ENCODE measurements at places on chromosomes 13 and 19.
A peak's percentile ranks its signal among the peaks of the same experiment; 100 is the strongest.

GRCh38 chr13:48773531-48774275 lies 120.0 kb downstream of the CYSLTR2 start:
- DNase-seq: no peak

- DNase-seq: peak; percentile 94
Measured at GRCh38 chr13:33927315-33927714, 109.4 kb downstream of the RFC3 start.

DNA sequence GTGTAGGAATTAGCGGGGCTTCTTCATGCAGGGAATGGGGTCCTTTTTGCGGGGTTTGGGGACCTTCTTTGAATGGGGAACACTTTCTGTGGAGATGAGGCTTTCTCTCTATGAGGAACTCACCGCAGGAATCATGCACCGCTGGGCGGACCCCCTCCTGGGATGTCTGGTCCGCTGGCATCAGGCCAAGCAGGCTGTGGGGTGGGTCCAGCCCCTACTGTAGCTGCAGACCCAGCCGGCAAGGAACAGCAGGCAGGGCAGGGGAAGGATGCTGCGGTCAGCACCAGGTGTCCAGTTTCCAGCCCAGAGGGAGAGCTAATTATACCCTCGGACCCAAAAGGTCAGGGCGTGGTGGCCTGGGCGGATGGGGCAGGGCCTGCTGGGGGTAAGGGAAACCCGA lies 1.8 kb downstream of the MYBPC2 start:
- no peak for DNase-seq

DNA sequence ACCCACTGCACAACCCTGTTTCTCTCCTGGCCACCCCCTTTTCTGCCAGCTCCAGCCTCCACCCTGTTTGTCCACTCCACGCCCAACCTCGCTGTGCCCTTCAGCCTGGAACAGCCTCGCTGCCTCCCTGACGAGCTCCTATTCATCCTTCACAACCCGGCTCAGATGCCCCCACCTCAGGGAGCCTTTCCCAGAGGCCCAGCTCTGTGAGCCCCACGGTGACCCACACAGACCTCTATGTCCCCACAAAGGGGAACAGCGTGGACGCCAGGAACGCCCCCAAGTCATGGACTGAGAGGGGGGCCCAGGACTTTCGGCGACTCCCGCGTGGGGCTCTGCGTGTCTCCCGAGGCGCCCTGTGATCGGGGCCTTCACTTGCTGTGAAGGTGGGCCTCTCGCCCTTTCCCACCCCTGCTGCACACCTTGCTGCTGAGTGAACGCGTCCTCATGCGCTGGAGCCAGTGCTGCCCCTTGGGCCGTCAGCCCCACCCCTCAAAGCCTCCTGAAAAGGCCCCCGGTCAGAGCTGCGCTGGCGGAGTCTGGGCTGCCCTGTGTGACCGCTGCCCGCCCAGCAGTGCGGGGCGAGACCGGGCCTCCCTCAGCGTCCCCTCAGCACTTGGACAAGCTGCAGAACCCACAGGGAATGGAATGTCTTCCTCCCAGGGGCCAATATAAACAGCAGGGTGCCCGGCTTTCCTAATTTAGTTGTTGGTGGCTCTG lies 40.0 kb downstream of the ADPRHL1 start:
- DNase-seq: no peak

- no peak for DNase-seq
Measured at GRCh38 chr13:108433976-108434755, 164.6 kb downstream of the TNFSF13B start.

- DNase-seq: no peak
Measured at GRCh38 chr19:10826846-10827245, 9.2 kb downstream of the TMED1 start.

GRCh38 chr13:23654111-23655110 lies 84.2 kb downstream of the TNFRSF19 start:
- DNase-seq: no peak

- no peak for DNase-seq
Measured at GRCh38 chr13:112183532-112184090, 116.7 kb downstream of the SOX1 start.

DNA sequence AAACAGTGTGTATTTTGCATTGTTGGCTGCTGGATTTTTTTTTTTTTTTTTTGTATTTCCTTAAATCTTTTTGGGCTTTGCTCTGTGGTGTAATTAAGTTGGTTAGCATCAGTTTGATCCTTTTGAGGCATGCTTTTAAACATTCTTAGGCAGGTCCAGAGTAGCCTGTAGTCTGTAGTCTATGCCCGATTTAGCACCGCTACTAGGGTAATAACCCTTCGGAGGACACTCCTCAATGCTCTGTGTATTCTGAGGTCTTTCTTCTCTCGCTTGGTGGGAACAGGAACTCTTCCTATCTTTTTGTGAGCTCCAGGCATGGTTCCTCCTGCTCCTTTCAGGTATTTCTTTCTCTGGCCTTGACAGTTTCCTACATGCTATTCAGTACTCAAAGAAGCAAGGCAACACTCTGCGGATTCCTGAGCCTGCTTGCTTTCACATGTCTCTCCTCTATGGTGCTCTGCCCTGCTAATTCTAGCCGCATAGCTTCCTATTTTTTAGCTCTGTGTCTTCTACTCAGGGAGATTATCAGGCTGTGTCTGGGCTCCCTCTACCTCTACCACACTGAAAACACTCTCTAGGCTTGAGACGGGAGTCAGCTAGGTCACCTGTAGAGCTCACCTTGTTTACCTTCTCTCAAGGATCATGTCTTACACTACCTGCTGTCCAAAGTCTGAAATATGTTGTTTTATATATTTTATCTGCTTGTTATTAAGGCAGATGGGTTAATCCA lies 195.1 kb downstream of the NDFIP2 start:
- no peak for DNase-seq

GRCh38 chr13:38141792-38142191 lies 207.9 kb upstream of the UFM1 start:
- DNase-seq: peak; percentile 50

DNA sequence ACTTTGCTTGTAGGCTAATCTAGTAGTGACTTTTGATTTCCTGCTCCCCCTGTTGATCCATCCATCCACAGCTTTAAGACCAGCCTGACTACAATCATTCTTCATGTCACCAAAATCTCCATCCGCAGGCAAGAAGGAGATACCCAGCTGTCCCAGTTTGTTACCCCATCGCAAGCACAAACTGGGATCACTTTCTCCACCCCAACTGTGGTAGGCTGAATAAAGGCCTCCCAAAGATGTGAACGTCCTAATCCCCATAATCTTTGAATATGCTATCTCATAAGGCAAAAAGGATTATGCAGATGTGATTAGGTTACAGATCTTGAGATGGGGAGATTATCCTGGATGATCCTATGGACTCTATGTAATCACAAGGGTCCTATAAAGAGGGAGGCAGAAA lies 202.0 kb downstream of the ENOX1 start:
- no peak for DNase-seq

DNA sequence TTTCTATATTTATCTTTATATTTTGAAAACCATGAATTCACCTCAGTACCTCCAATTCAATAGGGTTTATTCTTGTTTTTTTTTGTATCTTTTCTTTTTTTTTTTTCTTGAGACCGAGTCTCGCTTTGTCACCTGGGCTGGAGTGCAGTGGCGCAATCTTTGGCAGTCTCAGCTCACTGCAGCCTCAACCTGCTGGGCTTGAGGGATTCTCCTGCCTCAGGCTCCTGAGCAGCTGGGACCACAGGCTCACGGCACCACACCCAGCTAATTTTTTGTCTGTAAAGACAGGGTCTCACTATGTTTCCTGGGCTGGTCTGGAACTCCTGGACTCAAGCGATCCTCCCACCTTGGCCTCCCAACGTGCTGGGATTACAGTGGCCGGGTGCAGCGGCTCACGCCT lies 23.1 kb upstream of the EVI5L start:
- DNase-seq: no peak

DNA sequence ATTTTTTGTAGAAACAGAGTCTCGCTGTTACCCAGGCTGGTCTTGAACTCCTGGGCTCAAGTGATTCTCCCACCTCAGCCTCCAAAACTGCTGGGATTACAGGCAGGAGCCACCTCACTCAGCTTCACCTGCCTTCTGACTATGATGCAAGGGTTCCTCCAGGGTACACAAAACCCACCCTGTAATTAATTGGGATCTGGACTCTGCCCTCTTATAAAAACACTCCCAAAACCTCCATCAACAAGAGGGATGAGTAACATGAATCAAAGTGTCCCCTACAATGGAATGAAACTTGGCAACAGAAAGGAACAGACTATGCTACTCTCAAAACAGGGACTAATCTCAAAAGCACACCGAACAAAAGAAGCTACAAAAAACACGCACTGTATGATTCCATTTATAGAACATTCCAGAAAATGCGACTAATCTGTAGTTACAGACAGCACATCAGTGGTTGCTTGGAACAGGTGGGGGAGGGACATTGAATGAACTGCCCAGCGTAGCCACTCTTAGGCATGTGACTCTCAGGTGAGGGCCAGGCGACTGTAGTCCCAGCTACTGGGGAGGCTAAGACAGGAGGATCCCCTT lies 3.2 kb upstream of the PRR36 start:
- DNase-seq: no peak

- no peak for DNase-seq
Measured at GRCh38 chr19:15555021-15555420, 46.7 kb downstream of the CYP4F22 start.

DNA sequence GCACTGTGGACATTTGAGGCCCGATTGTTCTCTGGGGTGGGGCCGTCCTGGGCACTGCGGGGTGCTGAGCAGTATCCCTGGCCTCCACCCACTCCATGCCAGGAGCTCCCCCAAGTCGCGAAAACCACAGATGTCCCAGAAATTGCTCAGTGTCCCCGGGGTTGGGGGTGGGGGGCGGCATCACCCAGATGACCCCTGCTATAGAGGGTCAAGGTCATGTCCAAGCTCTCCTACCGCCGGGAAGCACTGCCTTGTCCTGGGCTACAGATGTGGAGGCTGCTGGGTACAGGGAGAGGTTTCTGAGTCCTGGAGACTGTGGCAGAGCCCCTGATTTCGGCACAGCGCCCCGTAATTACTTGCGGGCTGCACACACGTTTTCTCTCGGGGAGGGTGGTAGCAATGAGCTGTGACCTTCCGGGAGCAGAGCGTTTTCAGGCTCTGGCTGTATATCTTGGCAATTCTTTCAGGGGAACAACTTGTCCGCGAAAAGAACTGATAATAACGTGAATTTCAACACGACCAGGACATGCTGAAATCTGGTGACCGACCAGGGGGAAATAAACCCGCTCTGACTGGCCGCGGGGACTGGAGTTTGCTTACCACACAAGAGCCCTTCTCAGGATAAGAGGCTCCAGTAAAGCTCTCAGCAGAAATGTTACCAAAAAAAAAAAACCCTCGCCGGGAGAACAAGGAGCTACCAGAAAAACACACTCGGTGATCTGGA lies 68.1 kb downstream of the GNG7 start:
- no peak for DNase-seq

DNA sequence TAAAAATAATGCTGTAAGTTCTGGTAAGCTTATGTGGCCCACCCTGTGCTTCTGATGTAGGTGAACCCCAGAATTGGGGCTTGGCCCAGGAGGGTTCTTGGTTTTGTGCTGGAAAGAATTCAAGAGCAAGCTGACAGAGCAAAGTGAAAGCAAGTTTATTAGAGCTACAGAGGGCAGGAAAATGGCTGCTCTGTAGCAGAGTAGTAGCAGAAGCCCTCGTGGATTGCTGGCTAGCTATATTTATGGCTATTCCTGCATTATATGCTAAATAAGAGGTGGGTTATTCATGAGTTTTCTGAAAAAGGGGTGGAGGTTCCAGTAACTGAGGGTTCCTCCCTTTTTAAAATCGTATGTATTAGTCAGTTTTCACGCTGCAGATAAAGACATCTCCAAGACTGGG lies 20.6 kb upstream of the ZNF599 start:
- DNase-seq: no peak

- DNase-seq: no peak
Measured at GRCh38 chr13:74647991-74648390, 513.8 kb upstream of the KLF12 start.

DNA sequence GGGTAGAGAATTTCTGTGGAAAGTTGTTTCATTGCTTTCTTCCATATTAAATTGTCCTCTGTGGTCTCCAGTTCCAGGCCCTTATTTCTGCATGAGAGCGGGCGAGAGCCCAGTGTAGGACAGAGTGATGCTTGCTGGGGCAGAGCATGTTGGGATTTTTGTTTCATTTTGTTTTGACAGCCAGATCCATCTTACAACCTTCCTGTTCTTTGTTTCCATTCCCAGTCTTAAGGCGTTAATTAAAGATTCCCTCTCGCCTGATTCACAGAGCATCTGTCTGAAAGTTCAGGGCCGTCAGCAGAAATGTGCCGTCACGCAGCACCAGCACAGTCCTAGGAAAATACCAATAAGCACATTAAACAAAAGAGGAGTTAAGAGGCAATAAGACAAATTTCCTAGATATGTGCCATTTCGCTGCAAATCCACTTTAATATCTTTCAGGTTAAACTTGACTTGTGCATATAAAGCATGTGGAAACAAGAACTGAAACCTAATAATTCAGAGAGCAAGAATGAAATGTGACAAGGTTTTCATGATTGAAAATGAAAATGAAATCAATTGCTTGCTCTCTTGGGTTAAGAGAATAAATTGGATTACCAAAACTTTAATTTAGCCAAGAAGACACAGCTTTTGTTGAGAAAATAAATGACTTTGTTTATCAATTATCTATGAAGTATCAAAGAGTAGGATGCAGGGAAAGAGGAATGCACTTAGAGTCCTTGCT lies 210.7 kb upstream of the SLC10A2 start:
- DNase-seq: no peak

DNA sequence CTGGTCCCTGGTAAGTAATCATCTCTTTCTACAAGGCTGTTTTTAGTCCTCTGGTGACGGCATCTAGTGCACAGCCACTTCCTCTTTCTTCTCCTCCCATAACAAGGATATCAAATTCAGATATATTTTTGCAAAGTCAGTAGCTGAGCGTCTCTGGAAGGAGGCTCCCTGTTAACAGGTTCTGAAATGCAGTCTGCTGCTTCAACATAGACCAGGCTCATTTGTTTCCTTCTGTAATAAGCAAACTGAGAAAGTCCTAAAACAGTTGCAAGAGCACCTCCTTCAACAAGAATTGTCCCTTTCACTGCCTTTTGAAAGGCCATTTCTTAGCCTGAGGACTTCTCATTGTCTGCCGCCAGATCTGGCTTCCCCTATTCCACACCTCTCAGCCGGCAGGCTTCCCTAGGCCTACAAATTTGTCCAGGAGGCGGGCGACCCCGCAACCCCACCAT lies 7.4 kb upstream of the ZSCAN5A start:
- DNase-seq: no peak

DNA sequence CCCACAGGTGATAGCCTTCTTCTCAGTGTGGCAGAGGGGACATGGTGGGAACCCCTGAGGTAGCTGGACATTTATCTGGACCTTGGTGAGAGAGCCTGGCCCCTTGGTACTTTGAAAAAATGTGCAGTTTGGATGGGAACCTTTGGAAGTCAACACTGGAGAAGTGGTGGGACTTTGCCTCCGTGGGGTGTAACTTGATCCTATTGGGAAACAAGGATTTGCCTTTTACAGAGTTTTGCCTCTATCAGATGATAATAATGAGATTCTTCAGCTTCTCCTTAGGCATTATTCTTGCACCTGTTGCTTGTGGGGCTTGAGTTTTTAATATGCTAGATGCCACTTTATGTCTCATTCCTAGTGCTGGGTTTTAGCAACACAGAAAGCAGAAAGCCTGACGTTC lies 99.0 kb downstream of the ERCC5 start:
- DNase-seq: no peak
